ENCODE measurements at places on chromosomes 5 and 9. TPM values are rescaled to one million over a fixed set of nuclear protein-coding genes. Genes with fewer than 3 reads are reported as not detected.

PCA3 gene
- 0.18 TPM for total RNA-seq

DNA sequence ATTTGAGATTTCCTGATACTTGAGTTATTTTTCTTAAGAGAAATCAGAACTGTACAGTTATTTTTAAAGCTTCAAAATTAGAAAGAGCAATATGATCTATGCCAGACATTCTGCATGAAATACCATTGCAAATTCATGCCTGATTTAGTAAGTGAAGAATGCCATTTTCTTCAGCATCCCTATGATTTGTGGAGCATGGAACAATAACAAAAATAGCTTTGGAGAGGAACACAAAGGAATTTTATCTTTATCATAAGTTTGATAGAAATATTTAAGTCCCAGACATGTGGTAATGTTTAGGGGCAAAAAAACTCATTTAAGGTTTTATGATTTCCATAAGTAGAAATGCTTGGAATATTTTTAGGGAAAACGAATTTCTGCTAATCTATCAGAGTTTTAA, 1863.4 kb downstream of the EFNA5 start:
- no peak for DNase-seq

- DNase-seq, result no peak
Measured at GRCh38 chr5:11928909-11929308, 24.7 kb upstream of the CTNND2 start.

DNA sequence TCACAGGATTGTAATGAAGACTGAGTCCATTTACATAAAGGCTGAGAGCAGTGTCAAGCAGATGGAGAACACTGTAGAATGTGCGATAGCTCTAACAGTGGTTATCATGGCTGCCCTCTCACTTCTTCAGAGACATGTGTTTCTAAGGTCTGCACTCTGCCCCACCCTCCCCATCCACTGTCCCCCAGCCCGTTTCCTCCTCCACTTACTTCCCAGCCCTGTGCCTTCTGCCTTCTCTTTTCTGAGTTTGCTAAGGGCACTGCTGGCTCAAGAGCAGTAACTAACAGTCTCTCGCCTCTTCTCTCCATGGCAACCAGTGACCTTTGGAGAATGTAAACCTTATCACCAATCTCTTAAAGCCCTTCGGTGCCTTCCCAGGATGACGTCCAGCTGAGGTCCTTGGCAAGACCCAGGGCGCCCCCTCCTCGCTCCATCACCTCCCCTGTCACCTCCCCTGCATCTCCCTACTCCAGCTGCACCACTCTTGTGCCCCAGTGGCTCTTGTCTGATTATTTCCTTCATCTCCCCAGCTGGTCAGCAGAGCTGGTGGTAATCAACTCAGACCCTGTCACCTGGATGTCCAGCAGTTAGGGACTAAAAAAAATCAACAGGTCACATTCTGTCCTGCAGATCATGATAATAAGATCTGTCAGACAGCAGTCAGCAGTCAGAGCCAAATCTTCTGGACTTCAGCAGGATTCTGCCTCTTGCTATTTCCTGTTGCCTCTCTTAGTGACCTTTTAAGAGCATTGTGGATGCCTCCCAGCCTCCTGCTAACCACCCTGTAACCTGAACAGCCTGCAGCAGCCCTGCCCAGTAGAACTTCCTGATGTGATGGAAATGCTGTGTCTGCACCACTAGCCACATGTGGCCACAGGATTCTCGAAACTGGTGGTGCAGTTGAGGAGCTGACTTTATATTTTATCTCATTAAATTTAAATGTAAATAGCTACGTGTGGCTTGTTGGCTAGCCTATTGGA, 9.0 kb downstream of the FXN start:
- DNase-seq, result no peak

DNA sequence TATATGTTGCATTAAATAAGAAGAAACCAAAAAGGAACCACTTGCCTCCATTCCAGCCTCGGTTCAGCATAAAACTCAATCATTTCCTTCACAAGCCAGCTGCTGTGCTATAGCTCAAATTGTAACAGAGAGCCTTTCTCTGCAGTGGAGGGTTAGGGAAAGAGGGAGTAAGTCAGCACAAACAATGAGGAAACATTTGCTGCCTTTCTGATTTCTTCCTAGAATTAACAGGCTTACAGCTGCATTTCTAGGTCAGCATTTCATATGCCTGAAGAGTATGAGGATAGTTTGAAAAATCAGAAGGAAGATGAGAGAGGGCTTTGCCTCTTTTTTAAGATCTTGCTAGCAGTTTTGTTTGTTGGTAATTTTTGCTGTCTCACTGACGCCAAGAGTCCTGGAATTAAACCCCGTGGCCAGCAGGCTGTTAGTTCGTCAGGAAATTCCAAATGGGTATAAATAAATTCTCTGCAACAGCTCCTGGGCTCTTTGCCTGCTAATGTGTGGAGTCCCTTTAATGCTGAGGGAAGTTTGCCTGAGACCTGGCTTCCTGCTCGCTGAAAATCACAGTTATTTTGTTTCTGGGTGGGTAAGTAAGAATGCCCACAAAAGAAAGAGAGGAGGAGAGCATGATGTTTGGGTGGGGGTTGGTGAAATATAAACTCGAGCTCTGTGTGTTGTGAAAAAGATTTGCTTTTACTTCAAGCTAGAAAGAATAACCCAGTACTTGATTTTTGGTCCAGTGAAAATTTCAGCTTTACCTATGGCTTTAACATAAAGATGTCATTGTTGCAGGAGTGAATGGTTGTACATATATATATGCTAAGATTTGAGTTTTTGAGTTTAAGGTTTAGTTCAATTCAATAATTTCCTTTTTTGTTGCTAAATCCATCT, 148.1 kb upstream of the DMRT1 start:
- no peak for DNase-seq
